ENCODE measurements at places on chromosomes 6 and 20.

DNA sequence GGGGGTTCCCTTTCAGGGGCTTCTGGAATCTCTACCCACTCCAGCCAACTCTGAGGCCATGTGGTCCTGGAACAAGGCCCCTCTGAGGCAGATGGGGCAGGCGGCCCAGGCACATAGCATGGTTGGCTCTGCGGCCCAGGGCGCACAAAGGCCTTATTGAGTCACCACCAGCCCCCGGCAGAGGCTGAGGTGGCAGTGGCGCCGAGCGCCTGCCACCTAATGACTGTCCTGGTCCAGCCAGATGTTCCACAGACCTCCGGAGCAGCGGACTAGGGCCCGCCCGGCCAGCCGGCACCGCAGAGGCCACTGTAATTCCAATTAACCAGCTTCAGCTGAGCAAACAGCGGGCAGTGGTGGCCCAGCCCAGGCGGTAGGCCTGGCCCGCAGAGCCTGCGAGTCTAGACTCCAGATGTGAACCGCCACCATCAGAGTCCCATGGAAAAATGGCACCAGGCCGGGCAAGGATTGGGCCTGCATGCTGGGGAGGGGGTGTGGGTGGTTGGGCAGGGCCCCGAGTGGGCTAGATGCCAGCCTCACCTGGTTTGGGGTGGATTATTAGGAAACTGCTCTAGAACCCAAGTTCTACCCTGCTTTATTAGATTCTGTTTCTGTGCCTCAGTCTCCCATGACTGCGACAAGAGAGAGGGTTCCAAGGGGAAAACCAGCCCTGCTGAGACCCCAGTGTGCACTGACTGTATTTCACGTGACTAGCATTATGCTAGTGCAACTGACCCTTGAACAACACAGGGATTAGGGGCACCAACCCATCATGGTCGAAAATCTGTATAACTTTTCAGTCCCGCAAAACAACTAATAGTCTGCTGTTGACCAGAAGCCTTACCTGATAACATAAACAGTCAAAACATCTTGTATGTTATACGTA is 34.1 kb upstream of the ID1 start:
- DNase-seq = no peak

GRCh38 chr6:168150551-168151320 is 71.7 kb upstream of the FRMD1 start:
- no peak for DNase-seq

- no peak for DNase-seq
These were observed 17.9 kb upstream of the CHMP4B start for GRCh38 chr20:33793011-33793931.

DNA sequence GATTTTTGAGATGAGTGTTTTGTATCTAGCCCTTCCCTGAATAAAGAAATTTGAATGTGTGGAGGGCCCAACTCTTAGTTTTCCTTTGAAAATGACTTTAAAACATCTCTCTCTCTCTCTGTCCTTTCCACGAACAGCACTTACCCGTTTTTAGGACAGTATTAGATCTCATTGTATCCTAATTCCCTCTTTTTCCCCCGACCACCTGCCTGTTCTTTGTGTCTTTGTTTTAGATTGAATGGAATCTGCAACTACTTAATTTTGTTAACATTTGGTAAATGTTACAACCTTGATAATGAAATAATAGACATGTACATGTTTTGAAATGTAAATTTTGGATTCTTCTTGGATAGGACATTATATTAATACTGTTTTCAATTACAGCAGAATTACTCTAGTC is 3.1 kb downstream of the DSP start:
- DNase-seq = no peak
